ENCODE measurements at places on chromosomes 6 and 20.

- no peak for DNase-seq
These were observed 21.2 kb upstream of the NFATC2 start for GRCh38 chr20:51563486-51564332.

GRCh38 chr20:17648791-17649730, 33.0 kb downstream of the RRBP1 start:
- DNase-seq, result no peak

GRCh38 chr20:63416631-63417030, 55.5 kb upstream of the CHRNA4 start:
- no peak for DNase-seq

GRCh38 chr6:147390909-147391536, 117.5 kb upstream of the SAMD5 start:
- no peak for DNase-seq

DNA sequence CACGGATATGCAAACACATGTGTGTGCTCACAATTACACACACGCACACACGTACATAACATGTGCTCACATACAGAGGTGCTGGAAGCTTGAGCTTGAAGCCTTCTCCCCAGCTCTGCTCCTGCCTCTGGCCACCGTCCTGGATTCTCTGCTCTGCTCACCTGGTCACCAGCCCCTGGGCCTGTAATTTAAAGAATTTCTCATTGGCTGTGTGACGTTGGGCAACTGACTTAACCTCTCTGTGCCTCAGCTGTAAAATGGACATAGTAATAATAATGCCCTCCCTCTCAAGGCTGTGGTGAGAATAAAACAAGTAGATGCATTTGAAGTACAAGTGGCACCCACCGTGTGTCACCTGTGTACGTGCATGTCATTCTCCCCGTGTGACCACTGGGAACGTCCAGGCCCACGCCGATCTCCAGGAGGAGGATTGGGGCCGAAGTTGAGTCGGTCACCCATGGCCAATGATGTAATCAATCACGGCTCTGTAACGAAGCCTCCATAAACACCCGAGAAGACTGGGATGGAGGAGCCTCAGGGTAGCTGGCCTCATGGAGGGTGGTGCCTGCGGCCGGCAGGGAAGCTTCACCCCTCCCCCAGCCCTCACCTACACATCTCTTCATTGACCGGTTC, 160.9 kb upstream of the AFDN start:
- DNase-seq, result no peak

DNA sequence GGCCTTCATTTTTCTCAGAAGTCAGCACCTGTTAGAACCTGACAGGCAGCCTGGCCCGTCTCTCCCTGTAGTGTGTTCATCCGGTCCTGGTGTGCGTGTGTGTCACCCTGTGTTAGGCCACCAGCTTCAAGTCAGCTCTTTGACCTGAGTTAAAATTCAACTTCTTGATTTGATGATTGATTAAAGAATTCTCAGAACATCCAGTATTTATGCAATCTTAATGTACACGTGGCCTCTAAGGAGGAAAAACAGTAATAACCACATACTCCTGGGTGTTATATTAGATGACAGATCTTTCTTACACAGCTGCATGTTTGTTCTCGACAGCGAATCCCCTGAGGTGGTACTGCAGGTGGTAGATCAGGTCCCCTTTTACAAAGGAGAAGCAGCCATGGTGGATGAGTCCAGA, 19.1 kb upstream of the TMEM217 start:
- DNase-seq, result no peak

DNA sequence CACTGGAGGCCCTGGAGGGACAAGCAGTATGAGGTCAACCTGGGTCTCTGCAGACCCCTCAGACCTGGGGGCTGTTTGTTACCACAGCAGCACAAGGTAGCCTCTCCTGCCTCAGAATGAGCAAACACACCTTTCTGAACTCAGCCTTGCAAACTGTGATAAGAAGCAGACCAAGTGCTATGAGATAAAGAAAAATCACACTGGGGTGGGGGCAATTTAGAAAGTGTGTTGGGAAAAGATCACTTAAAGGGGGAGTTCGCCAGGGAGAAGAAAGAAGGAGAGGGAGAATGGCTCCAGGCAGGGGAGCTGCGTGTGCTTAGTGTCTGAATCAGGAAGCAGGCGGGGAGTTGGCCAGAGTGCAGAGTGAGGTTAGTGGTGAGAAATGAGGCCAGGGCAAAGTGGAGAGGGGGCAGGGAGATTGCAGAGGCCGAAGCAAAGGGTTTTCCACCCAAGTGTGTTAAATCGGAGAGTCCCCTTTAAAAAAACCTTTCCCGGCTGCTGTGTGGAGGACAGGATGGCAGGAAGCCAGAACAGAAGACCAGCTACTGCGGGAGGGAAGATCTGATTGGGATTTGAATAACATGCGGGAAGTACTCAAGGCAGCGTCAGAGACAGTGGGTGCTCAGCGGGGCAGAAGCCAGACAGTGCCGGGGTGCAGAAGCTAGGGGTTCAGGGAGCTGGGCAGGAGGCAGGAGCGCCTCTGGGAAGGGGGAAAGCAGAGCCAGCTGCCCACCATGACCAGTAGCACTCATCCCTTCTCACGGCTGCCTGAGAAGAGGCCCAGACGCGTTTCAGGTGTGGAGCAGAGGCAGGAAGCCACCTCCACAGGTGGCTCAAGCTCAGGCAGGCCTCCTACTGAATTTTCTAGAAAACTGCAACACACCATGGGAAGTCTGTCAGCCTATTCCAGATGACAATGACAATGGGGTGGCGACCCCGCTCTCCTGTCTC, 9.0 kb downstream of the ADA start:
- no peak for DNase-seq

All from activated T-cell treated with anti-CD3 and anti-CD28 coated beads for 1 hour (primary cell).